ENCODE measurements at places on chromosomes 4 and X.

DNA sequence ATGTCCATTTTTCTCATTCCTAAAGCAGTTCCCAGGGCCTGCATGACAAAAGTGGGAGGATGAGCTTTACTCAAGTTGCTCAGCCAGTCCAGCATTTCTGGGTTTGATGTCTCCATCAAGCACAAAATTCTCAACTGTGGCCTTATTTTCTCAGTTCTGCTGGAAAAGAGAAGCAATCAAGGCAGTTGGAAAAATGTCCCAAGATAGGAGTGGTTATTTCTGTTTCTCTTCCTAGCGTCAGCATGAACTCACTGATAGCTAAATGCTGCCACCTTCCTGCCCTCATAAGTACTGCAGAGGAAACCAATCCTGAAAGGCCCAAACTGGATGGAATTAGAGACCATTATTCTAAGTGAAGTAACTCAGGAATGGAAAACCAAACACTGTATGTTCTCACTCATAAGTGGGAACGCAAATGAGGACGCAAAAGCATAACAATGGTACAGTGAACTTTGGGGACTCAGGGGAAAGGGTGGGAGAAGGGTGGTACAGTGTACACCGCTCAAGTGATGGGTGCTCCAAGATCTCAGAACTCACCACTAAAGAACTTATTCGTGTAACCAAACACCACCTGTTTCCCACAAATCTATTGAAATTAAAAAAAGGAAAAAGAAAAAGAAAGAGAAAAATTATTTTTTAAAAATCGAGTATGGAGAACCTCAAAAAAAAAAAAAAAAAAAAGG is 29.6 kb downstream of the ADH7 start:
- DNase-seq: peak; percentile 29

GRCh38 chr4:3492741-3493719 is 29.9 kb downstream of the DOK7 start:
- no peak for DNase-seq

DNA sequence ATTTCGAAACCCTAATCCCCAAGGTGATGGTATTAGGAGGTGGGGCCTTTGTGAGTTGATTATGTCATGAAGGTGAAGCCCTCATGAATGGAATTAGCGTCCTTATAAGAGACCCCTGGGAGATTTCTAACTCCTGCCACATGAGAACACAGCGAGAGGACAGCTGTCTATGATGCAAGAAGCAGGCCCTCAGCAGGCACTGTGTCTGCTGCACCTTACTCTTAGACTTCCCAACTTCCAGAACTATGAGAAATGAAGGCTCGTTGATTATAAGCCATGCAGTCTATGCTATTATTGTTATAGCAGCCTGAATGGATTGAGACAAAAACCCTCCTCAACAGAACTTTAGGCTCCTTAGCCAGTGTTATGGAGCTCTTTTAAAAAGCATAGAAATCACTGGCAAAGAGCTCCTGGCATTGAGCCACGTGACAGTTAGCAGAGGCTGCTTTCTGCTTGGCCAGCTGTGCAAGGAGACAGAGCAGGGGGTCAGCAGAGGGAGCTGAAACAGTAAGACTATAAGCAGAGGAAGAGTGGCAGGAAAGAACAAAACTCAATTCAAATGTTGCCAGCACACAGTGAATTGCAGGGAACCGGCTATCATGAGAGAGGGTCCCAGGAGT is 219.2 kb upstream of the FAT1 start:
- no peak for DNase-seq

GRCh38 chrX:27439771-27440170 is 23.4 kb downstream of the PPP4R3C start:
- no peak for DNase-seq

DNA sequence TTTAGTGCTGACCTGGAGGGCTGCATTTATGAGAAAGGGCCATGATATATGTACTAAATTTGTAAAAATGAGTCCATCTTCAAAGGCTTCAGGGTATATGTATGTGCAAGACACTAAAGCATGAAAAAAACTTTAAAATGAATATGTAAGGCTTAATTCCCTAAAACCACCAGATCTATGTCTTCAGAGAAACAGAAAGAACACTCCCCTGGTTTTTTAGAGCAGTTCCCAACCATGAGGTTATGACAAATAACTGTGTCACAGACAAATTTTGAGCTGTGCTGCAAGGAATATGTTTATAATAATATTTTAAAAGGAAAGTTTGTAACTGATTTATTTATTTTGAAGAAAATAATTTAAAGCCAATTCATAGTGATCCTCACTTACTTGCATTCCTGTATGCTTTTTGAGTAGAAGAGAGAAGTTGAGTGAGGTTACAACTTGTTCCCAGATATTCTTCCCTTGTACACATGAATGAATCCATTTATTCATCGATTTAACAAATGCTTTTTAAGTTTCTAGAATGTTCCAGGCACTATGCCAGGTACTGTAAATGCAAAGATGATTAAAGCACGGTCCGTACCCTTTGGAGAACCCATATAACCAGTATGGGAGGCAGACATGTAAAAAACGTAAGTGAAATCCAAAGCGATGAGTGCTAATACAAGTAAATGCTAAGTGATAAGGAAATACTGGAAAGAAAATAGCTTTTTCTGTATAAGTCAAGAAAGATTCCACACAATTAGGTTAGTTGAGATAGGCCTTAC is 295.2 kb upstream of the DIAPH2 start:
- no peak for DNase-seq

DNA sequence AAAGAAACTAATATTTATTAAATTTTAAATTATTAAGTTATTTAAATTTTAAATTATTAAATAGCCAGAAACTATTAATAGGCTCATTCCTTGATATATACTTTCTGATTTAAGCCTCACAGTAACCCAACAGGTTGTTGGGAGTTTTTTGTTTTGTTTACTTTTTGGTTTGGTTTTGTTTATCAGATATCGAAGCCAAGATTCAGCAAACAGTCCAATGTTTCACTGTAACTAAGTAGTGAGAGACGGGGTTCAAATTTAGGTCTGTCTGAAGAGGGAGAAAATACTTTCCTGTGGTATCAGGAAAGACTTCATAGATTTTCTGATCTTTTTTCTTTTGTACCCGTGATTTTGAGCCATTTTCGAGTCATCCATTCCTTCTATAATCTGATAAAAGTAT is 54.2 kb downstream of the CCDC158 start:
- no peak for DNase-seq

GRCh38 chr4:152734699-152735050 is 44.9 kb downstream of the TIGD4 start:
- DNase-seq: no peak

DNA sequence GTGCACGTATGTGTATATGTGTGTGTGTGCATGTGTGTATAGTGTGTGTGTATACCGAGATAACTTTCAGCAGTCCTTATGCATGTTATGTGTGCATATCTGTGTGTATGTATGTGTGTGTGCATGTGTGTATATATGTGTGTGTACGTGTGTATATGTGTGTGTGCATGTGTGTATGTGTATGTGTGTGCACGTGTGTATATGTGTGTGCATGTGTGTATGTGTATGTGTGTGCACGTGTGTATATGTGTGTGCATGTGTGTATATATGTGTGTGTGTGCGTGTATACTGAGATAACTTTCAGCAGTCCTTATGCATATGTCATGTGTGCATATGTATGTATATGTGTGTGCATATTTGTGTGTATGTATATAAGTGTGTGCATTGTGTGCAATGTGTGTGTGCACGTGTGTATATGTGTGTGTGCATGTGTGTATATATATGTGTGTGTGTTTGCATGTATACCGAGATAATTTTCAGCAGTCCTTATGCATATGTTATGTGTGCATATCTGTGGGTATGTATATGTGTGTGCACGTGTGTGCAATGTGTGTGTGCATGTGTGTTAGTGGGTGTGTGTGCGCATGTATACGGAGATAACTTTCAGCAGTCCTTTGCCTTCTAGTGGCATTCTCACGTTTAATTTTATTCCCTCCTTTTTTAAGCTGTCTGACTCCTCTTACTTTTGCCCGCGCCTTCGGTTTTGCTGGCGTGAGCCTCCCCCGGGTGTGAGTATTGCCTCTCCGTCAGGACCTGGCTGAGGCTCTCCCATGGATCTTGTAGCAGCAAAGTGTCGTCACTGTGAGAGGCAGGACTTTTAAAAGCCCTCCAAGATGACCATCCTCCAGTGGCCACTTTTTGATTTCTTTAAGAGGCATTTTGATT is 99.6 kb upstream of the SHOX start:
- no peak for DNase-seq

DNA sequence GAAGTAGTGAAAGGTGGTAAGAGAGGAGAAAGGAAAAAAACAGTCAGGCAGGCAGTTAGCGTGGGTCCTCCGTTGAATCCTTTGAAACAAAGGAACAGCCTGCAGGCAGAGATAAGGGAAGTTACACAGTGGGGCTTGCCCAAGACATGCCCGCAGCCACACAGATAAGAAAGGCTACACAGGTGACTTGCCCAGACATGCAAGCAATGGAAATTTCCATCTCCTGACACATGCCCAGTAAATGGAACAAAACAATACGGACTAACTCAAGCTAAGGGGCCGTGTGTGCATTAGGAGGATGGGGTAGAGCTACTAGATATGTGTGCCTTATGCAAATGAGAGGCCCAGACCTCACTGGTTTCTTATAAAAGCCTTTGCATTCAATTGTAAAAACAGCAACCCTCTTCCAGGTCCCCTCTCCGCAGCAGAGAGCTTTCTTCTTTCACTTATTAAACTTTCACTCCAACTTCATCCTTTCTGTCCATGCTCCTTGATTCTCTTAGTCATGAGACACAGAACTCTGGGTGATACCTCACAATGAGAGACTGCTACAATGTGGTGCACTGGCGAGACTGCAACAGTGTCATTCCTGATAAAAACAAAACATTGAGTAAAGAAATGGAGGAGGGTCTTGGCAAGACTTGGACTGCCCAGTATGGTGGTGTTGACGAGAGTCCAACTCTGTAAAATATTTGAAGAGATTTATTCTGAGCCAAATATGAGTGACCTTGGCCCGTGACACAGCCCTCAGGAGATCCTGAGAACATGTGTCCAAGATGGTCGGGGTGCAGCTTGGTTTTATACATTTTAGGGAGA is 997.4 kb upstream of the PRKX start:
- DNase-seq: no peak

- DNase-seq: no peak
Measured at GRCh38 chr4:108013327-108013726, 23.6 kb downstream of the HADH start.

DNA sequence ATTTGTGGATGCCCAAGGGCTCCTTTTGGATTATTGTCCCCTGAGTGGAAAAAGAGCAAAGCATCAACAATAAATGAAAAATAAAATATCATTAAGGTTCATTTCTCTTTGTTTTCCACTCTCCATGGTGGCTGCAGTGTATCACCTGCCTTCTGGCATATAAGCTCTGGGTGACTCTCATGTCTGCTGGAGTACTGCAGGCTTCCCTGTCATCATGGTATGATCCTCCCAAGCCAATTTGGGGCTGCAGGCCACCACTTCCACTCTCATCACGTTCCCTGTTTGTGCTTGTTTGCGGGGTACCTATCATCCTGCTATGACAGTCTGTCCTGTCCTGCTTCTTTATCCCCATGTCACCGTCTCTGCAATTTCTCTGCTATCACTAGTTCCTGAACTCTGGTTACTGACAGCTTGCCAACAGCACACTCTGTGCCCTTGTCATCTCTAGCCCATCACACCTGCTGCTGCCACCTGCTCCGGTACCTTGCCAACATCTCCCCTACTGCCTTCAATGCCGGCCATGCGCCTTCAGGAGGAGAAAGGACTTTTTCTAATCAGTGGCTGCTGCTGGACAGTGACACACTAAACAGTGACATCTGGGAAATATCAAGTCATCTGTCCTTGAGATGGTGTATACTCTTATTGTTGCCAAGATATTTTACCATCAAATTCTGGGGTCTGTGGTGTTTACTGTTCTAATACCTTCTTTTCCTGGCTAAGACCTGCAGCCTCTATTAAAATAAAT is 23.0 kb upstream of the FGF5 start:
- DNase-seq: no peak

- no peak for DNase-seq
Measured at GRCh38 chrX:22171287-22172060, 101.2 kb upstream of the CBLL2 start.

DNA sequence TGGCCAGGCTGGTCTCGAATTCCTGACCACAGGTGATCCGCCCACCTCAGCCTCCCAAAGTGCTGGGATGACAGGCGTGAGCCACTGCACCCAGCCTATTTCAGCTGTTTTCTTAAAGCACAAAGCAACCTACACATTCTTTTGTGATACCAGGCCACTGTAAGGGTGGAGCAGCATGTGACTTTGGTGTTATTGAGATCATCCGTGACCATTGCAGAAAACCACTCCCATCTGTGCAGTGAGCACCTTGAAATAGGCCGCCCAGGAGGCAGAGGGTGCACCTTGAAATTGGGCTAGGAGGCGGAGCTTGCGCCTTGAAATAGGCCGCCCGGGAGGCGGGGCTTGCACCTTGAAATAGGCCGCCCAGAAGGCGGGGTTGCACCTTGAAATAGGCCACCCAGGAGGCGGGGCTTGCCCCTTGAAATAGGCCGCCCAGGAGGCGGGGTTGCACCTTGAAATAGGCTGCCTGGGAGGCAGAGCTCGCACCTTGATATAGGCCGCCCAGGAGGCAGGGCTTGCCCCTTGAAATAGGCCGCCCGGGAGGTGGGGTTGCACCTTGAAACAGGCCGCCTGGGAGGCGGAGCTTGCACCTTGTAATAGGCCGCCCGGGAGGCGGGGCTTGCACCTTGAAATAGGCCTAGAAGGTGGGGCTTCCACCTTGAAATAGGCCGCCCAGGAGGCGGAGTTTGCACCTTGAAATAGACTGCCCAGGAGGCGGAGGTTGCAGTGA is 9.0 kb upstream of the SLC25A6 start:
- no peak for DNase-seq

- no peak for DNase-seq
Measured at GRCh38 chr4:144531841-144532240, 114.1 kb upstream of the HHIP start.

GRCh38 chr4:65658117-65658516 is 12.2 kb downstream of the EPHA5 start:
- DNase-seq: no peak

DNA sequence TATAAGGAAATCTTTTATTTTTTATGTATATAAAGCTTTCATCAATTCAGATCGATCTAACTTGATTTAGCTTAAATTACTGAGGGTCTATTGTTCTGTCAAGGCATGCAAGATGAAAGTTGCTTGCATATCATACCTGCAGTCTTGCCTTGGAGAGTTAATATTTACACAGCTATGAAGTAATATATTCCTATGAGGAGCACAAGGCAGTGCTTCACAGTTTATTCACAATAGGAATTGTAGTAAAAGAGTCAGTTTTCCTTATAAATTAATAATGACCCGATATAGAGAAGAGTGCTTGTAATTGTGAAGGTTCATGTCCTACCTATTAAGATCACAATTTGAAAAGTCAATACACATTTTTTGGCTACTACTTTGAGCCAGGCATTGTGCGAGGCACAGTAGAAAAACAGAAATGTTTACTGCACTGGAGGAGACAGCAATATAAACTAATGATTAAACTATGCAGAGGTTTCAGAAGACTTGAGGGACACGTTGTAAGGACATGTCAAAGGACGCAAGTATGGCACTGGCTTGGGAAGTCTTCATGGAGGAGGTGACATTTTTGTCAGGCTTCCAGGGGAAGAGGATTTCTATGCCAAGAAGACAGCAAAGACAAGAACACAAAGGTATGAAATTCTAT is 38.8 kb downstream of the REELD1 start:
- no peak for DNase-seq

GRCh38 chrX:63664741-63665140 is 120.3 kb downstream of the ARHGEF9 start:
- DNase-seq: no peak

GRCh38 chrX:55593756-55594257 is 29.4 kb upstream of the FOXR2 start:
- DNase-seq: no peak

GRCh38 chr4:52869656-52870055 is 7.5 kb downstream of the RASL11B start:
- DNase-seq: no peak

- DNase-seq: no peak
Measured at GRCh38 chrX:49271341-49271740, 1.7 kb downstream of the PPP1R3F start.

Measured in stimulated activated CD8-positive, alpha-beta memory T cell treated with anti-CD3 and anti-CD28 coated beads, Interleukin-4, amount 100 ng/mL, for 1 hour (primary cell).